ENCODE measurements at places on chromosomes 12 and 14.
A peak's percentile ranks its signal among the peaks of the same experiment; 100 is the strongest.

DNA sequence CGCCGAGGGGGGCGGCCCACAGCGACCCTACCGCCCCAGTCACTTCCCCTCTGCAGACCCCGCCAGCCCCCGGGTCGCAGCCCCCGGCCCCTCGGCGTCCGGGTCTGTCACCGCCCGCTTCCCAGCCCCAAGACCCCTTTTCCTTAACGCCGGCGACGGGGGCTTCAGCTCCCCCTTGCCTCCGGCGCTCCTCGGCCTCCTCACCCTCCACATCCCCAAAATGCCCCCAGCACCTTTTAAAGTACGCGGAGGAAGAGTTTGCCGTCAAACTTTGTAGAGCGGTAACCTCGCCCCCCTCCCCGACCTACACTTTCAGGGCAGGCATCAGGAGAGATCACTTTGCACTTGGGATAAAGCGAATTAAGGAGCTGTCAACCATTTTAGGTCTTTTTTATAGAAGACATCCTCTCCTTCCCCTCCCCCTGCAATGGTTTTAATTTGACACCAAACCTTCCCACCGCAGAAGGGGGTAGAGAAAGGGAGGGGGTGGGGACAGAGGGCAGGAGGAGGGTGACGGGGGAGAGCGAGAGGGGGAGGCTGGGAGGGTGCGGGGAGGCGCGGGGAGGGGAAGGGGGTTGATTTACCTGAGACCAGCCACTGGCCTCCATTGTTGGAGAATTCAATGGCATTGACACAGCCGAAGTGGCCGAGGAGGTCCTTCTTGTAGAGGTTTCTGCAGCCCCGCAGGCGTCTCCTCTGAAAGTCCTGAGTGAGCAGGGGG is 578 bp downstream of the DCAF5 start:
- H3K4me1 ChIP-seq, result peaks cover 28% of the 10 kb centered on the region
- H3K36me3 ChIP-seq, result peaks cover 36% of the 10 kb centered on the region
- H3K27ac ChIP-seq, result peak overlapping the region; percentile 86
- no peaks in the 10 kb centered on the region for H3K27me3 ChIP-seq
- H3K4me3 ChIP-seq, result peak overlapping the region; percentile 90

DNA sequence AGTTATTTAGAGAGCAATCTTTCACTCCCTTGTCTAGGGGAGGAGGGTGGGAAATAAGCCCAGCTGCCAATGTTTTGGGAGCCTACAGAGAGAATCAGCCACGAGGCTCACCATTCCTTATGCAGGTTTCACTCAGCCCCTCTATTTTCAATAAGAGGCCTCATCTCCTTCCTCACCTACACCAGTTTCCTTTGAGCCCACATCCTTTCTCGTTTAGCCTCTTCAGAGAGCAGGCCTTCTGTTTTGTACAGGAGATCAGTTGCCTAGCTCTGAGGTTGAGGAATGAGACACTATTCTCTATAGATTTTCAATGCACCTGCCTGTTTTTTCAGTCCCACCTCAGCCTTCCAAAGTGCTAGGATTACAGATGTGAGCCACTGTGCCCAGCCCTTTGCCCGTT is 17.9 kb downstream of the SNAPC1 start:
- ATAC-seq, result peak; percentile 99
- peaks cover 9% of the 10 kb centered on the region for H3K4me1 ChIP-seq
- peaks cover 100% of the 10 kb centered on the region for H3K36me3 ChIP-seq
- H3K27me3 ChIP-seq, result no peaks in the 10 kb centered on the region
- H3K4me3 ChIP-seq, result peak overlapping the region; percentile 58

GRCh38 chr14:21050597-21050996 is 7.0 kb upstream of the RNASE8 start:
- no peaks in the 10 kb centered on the region for H3K36me3 ChIP-seq
- no peaks in the 10 kb centered on the region for H3K4me1 ChIP-seq
- H3K27ac ChIP-seq, result no peak overlapping the region
- H3K27me3 ChIP-seq, result peaks cover 5% of the 10 kb centered on the region
- ATAC-seq, result no peak

DNA sequence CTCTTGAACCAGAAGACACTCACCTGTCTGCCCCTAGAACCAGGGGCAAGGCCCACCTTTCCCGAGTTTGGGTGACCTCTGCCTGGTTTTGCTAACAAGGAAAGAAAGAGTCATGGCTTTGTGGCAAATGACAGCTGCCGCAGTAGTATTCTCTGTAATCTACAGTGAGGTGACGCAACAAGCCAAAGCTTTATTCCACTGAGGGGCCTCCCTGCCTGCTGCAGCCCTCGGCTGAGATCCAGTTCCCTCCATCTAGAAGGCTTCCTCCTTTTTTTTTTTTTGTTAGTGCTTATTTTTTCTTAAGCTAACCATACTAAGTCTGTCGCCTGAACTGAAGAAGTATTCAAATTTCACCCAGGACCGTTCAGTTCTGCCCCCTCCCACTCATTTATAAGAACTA is 142.3 kb upstream of the TMCC3 start:
- no peak overlapping the region for H3K27ac ChIP-seq
- no peaks in the 10 kb centered on the region for H3K36me3 ChIP-seq
- ATAC-seq, result no peak
- H3K4me1 ChIP-seq, result peaks cover 9% of the 10 kb centered on the region
- peaks cover 5% of the 10 kb centered on the region for H3K27me3 ChIP-seq

DNA sequence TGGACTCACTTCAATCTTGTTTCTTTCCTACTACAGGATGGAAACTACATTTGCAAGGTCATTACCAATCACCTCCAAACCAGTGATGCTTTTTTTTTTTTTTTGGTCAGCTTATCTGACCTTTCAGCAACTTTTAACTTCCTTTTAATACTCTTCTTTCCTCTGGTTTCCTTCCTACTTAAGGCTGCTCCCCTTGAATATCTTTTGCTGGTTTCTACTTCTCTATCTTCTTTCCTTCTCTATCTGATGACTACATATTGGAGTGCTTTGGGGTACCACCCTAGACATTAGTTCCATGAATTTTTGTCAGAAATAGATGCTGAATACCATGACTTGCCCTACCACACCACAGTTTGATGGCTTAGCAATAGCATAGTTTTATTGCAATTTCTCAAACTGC is 197.7 kb upstream of the DDHD1 start:
- no peaks in the 10 kb centered on the region for H3K4me1 ChIP-seq
- H3K36me3 ChIP-seq, result no peaks in the 10 kb centered on the region
- H3K4me3 ChIP-seq, result no peak overlapping the region
- ATAC-seq, result no peak

DNA sequence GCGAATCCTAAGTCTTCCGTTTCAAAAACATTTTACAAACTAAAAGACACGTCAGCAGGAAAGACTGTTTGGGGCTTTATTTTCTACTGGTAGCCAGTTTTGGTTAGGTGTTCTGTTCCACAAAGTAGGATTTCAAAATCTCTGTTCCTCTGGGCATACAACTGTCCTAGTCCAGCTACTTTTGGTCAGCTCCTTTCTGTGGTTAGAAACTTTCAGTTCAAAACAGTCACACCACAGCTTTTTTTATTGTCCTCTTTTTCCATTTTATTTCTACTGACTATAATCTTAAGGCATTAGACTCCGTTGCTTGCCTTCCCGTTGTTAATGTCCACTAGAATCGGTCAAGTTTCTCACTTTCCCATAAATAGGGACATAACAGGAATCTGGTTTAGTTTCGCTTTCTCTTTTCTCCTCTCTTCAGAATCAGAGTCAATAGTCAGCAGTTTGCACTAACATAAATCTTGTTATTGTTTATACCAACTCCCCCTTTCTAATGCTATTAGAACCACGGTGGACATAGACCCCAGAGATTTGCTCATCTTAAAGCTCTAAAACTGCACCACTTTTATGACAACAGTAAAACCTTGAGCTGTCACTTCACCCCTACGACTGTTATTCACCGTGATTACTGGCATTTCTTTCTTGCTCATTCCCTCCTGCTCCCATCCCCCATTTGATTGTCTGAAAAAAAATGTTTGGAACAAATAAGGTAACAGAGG is 41.5 kb upstream of the NPAS3 start:
- peak overlapping the region; percentile 64 for H3K4me3 ChIP-seq
- no peaks in the 10 kb centered on the region for H3K36me3 ChIP-seq
- no peaks in the 10 kb centered on the region for H3K4me1 ChIP-seq

- H3K27ac ChIP-seq, result peak overlapping the region; percentile 77
- peaks cover 45% of the 10 kb centered on the region for H3K4me1 ChIP-seq
- H3K4me3 ChIP-seq, result peak overlapping the region; percentile 75
- H3K36me3 ChIP-seq, result peaks cover 88% of the 10 kb centered on the region
- ATAC-seq, result peak; percentile 59
- H3K27me3 ChIP-seq, result no peaks in the 10 kb centered on the region
Observed at GRCh38 chr14:101858791-101859537, 97.5 kb downstream of the PPP2R5C start.

GRCh38 chr12:16602412-16602811 is 3.5 kb downstream of the LMO3 start:
- H3K36me3 ChIP-seq, result no peaks in the 10 kb centered on the region
- H3K27ac ChIP-seq, result no peak overlapping the region
- no peaks in the 10 kb centered on the region for H3K4me1 ChIP-seq
- ATAC-seq, result no peak
- H3K4me3 ChIP-seq, result no peak overlapping the region
- H3K27me3 ChIP-seq, result peaks cover 24% of the 10 kb centered on the region

GRCh38 chr14:102696332-102696731 is 80.9 kb upstream of the TRAF3 start:
- no peak overlapping the region for H3K4me3 ChIP-seq
- H3K27me3 ChIP-seq, result no peaks in the 10 kb centered on the region
- H3K36me3 ChIP-seq, result peaks cover 8% of the 10 kb centered on the region

DNA sequence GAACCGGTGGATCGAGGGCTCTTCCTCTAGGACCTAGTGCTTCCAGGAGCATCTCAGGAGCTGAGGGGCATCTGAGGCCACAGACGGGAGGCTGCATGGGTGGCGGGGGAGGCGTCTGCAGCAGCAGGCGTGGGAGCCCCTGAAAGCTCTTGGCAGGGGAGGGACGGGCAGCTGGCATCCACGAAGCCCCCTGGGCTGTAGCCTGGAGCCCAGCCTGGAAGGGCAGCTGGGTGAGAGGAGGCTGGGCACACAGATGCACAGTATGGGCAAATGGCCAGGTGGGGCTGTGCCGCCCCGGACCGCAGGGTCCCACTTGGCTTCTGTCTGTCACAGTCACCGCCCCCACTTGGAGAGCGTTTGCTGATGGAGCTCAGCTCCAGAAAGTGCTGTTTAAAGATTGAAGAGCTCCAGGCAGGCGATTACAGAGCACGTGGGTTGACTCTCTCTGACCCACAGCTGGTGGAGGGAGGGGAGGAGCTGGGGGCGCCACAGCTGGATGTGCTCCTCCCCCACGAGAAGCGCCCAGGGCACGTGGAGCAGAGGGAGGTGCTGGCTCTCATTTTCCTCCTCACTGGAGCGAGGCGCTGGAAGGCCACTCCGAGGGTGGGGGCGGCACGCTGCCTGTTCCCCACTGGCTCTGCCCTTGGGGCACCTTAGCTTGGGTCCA is 155.0 kb upstream of the C14orf180 start:
- no peaks in the 10 kb centered on the region for H3K27me3 ChIP-seq
- H3K4me3 ChIP-seq, result no peak overlapping the region
- no peak for ATAC-seq
- no peaks in the 10 kb centered on the region for H3K36me3 ChIP-seq
- H3K27ac ChIP-seq, result no peak overlapping the region

- H3K4me3 ChIP-seq, result no peak overlapping the region
- peaks cover 3% of the 10 kb centered on the region for H3K27me3 ChIP-seq
- no peaks in the 10 kb centered on the region for H3K4me1 ChIP-seq
Observed at GRCh38 chr12:5524769-5525436, 93.0 kb downstream of the NTF3 start.

DNA sequence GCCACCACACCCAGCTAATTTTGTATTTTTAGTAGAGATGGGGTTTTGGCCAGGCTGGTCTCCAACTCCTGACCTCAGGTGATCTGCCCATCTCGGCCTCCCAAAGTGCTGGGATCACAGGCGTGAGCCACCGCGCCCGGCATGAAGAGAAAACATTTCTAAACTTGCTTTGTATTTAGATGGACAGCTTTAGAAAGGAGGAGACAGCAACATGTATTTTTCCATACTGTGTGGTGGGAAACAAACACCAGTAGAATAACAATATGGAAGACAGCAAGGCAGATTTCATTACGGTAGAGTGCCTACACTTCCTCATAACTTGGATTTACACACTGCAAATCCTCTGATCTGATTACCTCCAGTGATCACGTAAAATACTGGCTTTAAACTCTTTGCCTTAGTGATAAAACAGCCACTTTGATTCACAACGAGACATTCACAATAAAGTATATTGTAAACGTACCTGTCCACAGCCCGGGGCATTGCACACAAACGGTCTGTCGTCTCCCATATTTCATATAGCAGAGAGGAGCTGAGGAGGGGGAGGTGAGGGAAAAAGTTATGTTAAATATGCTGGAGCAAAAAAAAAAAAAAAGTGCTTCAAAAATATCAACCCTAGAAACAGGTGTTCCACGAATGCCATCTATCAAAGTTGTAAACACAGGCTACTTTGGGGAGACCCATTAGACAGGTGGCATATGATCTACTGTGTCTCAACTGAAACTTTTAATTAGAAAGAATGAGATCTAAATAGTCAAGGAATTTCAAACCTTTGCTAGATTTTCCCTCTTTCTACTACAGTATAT is 25.5 kb downstream of the ATF7 start:
- H3K36me3 ChIP-seq, result peaks cover 56% of the 10 kb centered on the region
- H3K4me1 ChIP-seq, result peaks cover 10% of the 10 kb centered on the region
- H3K27ac ChIP-seq, result no peak overlapping the region
- H3K27me3 ChIP-seq, result no peaks in the 10 kb centered on the region

DNA sequence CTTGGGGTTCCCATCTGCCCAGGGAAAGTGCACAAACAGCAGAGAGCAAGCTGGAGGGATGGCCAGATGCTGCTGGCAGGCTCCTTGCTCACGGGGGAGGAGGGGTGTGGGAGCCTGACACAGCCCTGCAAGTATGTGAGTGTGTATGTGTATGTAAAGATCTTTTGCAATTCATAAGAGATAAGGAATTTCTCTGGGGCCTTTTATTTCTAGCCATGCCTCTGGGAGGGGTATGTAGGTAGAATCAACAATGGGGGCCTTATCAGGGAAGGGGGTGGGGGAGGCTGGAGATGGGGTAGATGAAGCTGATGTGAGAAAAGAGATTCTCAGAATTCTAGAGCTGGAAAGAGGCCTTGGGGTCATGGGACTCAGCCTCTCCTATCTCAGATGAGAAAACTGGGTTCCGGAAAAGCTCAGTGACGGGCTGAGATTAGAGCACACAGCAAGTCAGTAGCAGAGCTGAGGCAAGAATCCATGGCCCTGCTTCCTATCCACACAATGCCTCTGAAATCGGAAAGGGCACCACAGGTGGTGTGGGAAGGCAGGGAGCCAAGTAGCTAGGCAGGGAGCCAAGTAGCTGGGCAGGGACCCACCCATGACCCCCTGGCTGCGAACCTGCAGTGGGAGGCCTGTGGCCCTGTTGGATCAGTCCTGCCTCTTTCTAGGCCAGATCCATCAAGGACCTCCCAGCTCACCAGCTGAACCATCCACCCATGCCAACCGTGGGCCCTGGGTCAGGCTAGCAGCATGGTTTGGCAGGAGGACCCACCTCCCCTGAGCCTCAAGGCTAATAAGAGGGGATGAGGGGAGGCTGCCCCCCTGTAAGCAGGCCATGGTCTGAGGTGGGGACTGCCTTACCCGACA is 54.7 kb downstream of the PLEKHG3 start:
- H3K36me3 ChIP-seq, result no peaks in the 10 kb centered on the region
- ATAC-seq, result no peak
- H3K27me3 ChIP-seq, result no peaks in the 10 kb centered on the region
- H3K4me3 ChIP-seq, result no peak overlapping the region

DNA sequence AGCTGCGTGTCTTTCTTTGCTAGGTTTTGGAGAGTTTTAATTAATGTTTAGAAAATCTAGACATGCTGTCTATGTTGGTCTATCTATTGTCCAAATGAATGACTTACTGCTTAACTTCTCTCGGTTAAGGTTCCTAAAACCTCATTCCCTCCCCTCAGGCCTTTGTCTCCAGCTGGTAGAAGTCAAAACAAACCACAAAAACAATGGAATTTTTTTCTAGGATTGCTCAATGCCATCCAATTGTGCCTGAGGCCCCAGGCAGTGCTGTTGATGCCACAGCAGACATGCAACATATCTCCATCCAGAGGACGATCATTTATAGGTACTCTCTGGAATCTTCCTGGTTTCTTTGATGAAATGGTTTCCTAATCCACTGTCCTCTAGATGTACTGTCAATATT is 448.2 kb upstream of the TBX3 start:
- no peaks in the 10 kb centered on the region for H3K36me3 ChIP-seq
- ATAC-seq, result no peak

All from activated T-helper 17 cell treated with anti-CD3 and anti-CD28 coated beads, Interleukin-2, amount 50 U/mL, for 72 hours (primary cell).